ENCODE measurements at places on chromosomes 1 and 21. TPM values are rescaled to one million over a fixed set of nuclear protein-coding genes. Genes with fewer than 3 reads are reported as not detected.

Gene GPR52
- 0.66 TPM for total RNA-seq

- no peaks in the 10 kb centered on the region for H3K27me3 ChIP-seq
- no peak for DNase-seq
- H3K4me3 ChIP-seq: no peak overlapping the region
- H3K27ac ChIP-seq: no peak overlapping the region
- H3K36me3 ChIP-seq: peaks cover 8% of the 10 kb centered on the region
Measured at GRCh38 chr1:163074004-163074403, 4.8 kb downstream of the RGS4 start.

DNA sequence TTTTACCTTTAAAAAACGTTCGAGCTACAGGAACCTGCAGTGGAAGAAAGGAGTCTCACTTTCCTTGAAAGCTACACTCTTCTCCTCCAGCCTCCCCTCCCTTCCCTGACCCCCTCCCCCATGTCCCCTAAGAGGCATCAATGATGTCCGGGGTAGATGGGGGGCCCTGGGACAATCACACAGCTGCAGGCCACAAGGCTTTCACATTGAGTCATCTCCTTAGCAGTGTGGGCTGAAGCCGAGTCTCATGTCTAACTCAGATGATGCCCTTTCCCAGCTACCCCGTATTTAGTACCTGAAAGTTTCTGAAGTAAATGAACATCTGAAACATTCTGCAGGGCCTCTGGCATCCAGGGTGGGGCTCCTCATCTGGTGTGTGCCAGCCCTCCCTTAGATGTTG is 6.3 kb upstream of the GPR25 start:
- peaks cover 2% of the 10 kb centered on the region for H3K36me3 ChIP-seq
- no peaks in the 10 kb centered on the region for H3K4me1 ChIP-seq
- peaks cover 11% of the 10 kb centered on the region for H3K27me3 ChIP-seq
- DNase-seq: peak; percentile 23

Gene S100A10
- 141 TPM for total RNA-seq

Gene SYNC
- total RNA-seq: 43.7 TPM

Gene RAB42
- 4.1 TPM for total RNA-seq

Gene LGALS8
- 50.3 TPM for total RNA-seq
